Stimulated activated CD4-positive, alpha-beta T cell treated with anti-CD3 and anti-CD28 coated beads, TNF-alpha, amount 100 ng/mL, for 1 hour (primary cell): ENCODE measurements at places on chromosomes 2 and 18.

- DNase-seq, result no peak
These were observed 325.4 kb downstream of the TSN start for GRCh38 chr2:122080871-122081270.

DNA sequence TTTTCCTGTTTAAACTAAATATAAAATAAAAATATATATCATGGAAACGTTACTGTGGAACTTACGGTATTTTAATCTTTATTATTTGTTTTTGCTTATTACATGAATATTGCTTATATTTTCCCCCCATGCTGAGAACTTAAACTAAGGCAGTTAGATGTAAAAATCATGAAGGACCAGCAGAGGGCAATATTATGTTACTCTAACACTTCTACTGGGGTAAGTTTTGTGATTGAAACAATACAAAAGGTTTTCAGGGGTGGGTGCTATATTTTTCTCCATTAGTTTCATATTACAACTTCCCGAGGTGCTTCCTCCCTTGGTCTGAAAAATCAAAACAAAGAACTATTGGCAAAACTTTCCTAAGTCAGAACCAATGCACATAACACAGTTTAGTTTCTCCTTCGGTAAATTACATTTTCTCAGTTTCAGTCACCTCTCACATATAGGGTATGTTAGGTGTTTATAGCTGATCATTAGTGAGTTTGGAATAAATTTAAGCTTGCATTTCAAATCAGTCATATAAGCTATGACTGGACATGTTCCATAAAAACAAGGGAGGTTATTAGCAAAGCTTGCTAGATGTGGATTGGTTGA is 54.8 kb downstream of the ZNF407 start:
- DNase-seq, result no peak

- DNase-seq, result no peak
These were observed 7.2 kb upstream of the DCTN1 start for GRCh38 chr2:74387346-74387745.

DNA sequence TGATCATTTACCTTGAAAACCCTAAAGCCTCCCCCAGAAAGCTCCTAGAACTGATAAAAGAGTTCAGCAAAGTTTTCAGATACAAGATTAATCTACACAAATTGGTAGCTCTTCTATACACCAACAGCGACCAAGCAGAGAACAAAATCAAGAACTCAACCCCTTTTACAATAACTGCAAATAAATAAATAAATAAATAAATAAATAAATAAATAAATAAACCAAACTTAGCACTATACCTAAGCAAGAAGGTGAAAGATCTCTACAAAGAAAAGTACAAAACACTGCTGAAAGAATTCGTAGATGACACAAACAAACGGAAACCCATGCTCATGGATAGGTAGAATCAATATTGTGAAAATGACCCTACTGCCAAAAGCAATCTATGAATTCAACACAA is 182.0 kb upstream of the RND3 start:
- DNase-seq, result no peak

- no peak for DNase-seq
These were observed 126.2 kb downstream of the DPP4 start for GRCh38 chr2:161947836-161948235.

- DNase-seq, result no peak
These were observed 95.6 kb downstream of the GALNT3 start for GRCh38 chr2:165698444-165698884.

DNA sequence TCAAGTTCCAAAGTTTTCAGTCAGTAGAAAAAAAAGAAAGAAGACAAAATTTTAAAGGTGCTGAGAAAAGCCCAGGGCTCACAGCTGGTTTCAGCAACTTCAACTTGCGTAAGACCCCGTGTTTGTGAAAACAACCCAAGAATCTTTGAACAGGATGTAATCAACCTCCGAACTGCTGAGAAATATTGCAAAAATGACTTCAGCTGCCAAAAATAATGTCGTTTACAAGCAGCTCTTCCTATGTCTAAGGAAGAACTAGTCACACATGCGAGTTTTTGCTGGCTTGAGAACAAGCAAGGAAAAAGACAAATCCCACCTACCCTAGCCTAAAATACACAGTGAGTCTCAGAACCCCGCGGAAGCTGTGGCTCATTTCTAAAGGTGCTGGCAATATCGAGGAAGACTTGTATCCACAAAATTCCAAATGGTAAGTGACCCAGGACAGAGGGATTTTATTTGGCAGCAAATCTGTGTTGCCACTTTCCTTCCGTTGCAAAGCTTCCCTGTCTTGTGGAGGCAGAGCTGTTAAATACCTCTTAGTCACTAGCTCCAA is 59.8 kb upstream of the SLC8A1 start:
- DNase-seq, result no peak

DNA sequence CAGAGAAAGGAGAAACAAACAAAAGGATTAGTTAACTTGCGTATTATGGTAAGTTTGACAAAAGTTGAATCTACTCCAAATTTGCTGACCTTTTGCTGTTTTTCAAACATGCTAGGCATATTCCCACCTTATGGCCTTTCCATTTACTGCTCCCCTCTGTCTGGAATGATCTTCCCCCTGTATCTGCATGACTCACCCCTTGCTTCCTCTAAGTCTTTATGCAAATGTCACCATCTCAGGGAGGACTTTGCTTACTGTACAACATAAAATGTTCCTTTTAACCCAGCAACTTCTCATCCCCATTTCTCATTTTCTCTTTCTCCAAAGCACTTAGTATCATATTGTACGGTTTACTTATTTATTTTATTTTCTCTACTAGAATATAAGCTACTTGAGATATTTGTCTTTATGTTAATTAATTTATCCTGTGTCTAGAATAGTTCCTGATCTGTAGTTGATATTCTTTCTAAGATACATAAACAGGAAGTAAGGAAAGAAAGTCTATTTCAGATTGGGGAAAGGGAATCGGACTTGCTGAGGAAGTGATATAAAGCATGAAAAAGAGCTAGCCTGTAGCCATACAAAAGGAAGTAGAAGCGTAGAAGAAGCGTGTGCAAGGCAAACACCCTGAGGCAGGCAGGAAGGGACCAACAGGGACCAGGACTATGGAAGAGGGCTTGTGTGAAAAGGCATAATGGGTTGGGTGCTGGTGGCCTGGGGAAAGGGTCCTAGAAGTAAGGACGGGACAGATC is 144.9 kb upstream of the ERBB4 start:
- DNase-seq, result no peak

- peak; percentile 29 for DNase-seq
These were observed 73.1 kb downstream of the CACNB4 start for GRCh38 chr2:152025678-152026287.

- DNase-seq, result no peak
These were observed 20.5 kb upstream of the IL1RL2 start for GRCh38 chr2:102166189-102166845.

GRCh38 chr2:229425598-229425997 is 154.5 kb upstream of the PID1 start:
- DNase-seq, result no peak

DNA sequence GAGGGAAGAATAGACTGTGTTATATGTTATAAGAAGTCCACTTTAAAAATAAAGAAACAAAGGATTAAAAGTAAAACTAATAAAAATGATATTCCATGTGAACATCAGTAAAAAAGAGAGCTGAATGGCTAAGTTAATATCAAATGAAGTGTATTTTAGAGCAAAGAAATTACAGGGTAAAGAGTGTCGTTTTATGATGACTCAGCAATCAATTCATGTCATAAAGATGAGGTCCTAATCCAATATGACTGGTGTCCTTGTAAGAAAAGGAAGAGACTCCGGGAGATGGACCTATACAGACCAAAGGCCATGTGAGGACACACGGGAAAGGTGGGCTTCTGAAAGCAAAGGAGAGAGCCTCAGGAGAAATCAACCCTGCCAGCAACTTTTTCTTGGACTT is 615.5 kb upstream of the KLHL29 start:
- no peak for DNase-seq

GRCh38 chr2:1004398-1004797 is 53.7 kb downstream of the SNTG2 start:
- no peak for DNase-seq

DNA sequence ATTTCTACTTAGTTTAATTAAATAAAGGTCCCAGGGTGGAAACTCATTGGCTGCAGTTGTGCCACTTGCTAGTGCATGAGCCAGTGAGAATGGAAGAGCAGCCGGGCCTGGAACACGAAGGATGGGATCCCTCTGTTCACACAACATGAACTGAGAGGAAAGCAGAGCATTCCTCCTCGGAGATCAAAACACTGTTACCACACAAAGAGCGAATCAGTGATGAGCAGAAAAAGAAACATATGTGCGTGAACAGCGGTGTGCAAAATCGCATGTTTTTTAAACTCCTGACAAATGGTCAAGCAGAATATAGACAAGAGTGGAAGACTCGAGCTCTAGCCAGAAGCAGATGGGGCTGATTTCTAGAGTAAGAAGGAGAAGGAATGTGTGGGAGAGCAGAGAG is 28.4 kb upstream of the ANKRD44 start:
- DNase-seq, result no peak

DNA sequence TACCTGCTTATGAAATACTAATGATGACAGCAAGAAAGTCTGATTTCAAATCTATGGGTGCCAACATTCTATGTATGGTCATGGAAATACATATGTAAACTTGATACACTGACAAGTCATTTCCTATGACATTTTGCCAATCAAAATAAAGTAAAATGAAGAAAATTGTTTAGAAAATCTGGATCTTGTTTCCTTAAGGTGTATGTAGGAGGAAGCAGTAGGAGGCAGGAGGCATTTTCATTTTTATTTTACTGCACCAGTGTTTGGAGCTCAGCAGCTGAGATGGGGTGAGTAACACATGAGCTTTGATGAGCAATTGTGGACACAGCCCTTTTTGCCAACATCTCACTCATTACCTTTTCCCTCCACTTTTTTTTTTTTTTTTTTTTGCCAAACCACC is 167.0 kb downstream of the AFF3 start:
- no peak for DNase-seq

- no peak for DNase-seq
These were observed 234.3 kb downstream of the CDCA7 start for GRCh38 chr2:173588931-173589369.

- DNase-seq, result no peak
These were observed 2.0 kb downstream of the SNORC start for GRCh38 chr2:232871835-232872736.

DNA sequence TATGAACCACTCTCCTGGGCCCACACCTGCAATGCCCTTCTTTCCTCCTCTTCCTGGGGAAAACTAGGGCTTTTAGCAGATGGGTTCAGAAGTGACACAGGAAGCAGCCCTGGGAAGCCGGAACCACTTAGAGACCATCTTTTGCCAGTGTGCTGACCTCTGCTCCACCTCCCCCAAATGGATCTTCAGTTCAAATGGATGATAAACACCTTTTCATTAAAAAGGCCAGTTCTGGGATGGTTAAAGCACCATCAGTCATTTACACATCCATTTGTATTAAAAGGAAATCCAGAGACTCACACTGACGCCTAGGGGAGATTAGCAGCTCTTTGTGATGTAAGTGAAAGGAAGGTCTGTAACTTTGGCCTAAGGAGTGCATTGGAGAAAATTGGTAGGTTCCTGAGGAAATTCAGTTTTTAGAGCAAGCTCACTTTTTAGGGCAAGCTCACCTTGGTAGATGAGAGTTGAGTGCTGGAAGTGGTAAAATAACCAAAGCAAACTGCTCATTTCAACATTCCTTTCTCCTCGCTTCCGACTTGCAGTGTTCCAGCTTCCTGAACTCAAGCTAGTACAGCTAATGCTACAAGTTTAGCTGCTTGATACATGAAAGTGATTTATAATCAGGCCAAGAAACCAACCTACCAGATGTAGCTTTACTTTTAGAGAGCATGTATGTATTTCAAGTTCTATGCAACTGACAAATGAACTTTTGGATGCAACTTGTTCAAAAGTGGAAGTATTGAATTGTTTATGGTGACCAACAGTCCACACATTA is 47.7 kb downstream of the ACTR2 start:
- DNase-seq, result no peak

DNA sequence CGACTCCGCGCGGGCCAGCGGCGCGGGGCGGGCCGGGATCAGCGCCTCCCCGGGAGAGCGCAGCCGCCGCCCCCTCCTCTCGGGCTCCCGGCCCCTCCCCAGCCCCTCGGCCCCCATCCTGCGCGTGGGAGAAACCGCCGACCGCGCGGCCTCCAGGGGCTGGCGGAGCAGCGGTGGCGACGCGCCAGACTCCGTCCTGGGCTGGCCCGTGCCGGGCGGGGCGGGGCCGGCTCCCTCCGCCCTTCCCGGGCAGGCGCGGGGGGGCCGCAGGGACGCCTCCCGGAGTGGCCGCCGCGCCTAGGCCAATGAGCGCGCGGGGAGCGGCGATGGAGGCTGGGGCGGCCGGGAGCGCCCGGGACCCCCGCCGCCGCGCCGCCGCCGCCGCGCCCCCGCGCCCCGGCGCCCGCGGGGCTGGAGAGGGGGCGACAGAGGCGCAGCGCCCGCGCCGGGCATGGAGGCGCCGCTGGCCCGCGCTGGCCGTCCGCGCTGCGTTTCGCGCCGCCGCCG is 49.1 kb downstream of the KCNIP3 start:
- DNase-seq, result no peak

DNA sequence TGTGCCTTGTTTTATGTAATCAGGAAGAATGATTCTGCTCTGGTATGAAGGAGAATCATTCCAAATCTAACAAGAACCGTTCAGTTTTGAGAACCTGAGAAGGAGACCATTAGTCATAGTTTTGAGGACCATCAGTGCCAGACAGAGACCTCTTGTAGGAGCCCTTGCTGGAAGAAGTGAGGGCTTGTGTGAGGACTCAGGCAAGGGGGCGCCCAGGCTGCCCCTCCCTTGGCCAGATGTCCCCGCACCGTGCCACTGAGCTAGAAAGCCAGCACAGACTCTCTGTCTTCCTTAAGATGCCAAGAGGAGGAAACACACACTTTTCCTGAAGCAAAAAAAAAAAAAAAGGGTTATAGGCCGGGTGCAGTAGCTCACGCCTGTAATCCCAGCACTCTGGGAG is 55.7 kb upstream of the SLC39A10 start:
- no peak for DNase-seq

DNA sequence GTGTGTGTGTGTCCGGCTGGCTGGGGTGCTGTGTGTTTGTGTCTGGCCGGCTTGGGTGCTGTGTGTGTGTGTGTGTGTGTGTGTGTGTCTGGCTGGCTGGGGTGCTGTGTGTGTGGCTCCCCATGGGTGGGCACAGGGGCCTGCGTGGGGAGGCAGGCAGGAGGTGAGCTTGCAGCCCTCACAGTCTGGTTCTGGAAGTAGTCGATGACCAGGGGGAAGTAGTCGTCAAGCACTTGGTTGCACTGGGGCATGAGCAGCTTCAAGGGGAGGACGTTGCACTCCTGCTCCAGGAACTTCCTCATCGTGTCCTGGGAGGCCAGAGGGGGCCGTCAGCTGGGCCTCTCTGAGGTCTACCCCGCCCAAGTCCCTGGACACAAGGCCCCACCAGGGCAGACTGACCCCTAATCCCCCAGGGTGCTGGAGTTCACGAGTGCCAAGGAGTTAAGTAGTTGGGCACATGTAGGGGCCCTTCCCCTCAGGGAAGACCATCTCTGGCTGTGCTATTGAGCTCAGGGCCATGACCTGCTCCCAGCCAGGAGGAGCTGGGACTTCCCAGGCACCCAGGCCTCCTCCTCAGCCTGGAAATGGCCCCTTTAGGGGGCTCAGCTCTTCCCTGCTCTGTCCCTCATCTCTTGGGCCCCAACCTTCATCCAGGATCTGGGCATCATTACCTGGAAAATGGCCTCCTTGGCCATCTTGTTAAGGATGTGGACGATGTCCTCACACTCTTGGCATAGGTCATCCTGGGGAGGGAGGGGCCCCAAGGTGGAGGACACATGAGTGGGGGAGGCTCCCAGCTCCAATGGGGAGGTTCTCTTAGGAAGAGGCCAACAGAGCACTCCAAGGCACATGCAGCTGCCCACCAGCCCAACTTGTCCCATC is 1.3 kb downstream of the SFTPB start:
- no peak for DNase-seq
